T-helper 2 cell (primary cell): ENCODE measurements at places on chromosomes 16 and 17.

GRCh38 chr17:8089728-8090127, 2.2 kb upstream of the ALOX12B start:
- no peak for DNase-seq

- DNase-seq, result no peak
Observed at GRCh38 chr16:65789161-65789945, 577.1 kb upstream of the CDH5 start.

- DNase-seq, result no peak
Observed at GRCh38 chr16:63774302-63774701, 1347.6 kb downstream of the CDH11 start.

DNA sequence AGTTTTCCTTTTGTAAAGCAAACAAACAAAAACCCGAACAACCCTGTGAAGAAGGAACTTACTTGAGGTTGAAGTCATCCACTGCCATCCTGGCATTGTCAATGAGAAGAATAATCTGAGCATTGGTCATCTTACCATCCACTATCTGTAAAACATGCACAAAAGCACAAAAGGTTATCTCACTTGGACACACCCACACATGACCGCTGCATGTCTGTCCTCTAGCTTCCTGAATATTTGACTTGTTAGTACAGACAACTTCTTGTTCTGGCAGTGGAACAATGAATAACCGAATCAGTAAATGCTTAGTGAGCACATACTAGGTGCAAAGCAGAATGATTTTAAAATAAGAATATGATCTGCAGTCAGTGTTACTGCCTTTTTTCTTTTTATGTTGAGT, 6.1 kb downstream of the KRT23 start:
- no peak for DNase-seq

- DNase-seq, result no peak
Observed at GRCh38 chr17:40938981-40939380, 1.5 kb upstream of the KRT23 start.

DNA sequence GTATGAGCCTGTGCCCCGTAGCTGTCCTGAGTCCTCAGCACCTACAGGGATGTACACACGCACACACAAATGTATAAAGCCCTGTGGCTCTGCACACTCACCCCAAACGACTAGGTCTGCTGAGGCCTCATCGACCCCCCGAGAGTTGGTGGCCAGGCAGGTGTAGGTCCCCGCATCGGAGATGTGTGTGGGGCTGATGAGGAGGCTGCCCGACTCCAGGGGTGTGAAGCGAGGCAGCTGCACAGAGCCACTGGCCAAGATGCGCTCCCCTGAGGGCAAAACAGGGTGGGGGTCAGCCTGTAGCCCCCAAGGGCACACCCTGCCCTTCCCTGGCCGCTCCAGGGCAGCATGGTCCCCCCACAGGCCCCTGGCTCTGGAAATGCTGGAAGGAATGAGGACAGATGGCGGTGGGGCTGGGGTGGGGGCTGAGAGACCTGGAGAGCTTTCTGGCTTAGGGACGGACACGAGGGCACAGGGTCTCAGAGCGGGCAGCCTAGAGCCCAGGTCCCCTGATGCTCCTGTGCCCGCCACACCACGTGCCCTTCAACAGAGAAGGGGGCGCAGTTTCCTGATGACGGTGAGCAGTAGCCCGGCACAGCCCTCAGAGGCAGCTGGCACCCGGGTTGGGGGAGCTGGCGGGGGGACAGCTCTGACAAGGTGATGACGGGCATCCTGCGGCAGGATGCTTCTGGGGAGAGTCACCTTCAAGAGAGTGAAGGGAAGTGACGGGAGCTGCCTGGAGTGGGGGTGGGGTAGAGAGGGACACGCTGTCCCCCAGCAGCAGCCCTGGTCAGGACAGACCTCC, 119.8 kb upstream of the CDC42EP4 start:
- DNase-seq, result no peak

DNA sequence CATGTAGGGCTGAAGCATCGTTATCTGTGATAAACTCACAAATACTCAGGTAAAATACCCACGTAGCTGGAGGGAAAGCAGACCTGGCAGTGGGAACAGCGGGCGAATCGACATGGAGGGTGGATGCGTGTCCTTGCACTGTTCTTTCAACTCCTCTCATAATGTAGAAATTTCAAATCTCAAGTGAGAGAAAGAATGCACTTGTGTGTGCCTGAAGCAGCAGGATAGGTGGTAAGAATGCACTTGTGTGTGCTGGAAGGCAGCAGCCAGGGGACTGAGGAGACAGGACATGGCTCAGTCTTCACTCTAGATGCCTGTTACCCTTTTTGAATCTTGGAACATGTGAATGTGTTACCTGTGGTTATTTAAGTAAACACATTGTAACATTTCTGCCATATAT, 10.4 kb downstream of the IFT140 start:
- no peak for DNase-seq

DNA sequence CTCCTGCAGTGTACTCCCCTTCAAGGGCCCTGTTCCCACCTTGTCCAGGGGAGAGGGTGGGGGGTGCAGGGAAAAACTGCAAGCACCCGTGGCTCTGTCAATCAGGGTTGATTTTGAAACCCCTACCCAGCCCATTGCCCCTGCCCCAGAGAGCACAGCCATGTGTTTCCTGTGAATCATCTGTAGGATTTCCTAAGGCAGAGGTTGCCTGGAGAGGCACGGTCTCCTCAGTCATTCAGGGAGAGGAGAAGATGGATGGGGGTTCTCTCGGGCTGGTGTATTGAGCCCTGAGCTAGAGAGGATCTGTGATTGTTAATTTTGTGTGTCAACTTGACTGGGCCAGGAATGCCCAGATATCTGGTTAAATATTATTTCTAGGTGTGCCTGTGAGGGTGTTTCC, 3.5 kb upstream of the AGRP start:
- no peak for DNase-seq

GRCh38 chr16:27319257-27319965, 5.6 kb downstream of the IL4R start:
- no peak for DNase-seq

GRCh38 chr17:44095388-44095646, 24.8 kb downstream of the G6PC3 start:
- no peak for DNase-seq

GRCh38 chr17:44652727-44653126, 3.5 kb upstream of the MEIOC start:
- DNase-seq, result no peak

- no peak for DNase-seq
Observed at GRCh38 chr17:41844971-41845370, 7.3 kb downstream of the KLHL10 start.

DNA sequence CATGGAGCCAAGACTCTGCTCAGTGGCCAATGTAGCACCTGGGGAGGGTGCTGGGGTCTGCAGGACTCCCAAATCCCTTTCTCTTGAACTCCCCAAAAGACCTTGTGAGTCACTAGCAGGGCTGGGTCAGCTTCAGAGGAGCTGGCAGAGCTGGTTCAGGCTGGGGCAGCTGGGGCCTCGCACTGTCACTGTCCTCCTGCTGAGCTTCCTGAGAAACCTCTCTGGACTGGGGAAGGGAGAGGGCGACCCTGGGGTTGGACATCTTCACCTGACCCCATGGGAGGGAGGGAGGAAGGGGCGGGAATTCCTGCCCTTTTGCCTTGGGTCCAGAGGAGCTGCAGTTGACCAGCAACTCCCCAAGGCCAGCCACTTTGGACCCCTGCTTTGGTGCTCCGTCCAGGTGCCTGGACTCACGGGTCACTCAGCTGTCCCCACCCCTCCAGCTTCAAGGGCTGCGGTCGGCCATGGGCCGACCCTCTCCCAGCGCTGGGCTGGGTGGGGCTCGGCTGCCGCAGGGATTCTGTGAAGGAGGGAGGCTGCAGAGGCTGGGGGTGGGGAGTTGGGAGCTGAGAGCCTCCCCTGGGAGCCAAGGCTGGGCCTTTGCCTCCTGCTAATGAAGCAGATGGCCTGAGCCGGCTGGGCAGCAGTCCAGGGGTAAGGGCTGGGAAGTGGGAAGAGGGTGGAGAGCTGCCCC, 9.2 kb downstream of the FMNL1 start:
- DNase-seq, result no peak

DNA sequence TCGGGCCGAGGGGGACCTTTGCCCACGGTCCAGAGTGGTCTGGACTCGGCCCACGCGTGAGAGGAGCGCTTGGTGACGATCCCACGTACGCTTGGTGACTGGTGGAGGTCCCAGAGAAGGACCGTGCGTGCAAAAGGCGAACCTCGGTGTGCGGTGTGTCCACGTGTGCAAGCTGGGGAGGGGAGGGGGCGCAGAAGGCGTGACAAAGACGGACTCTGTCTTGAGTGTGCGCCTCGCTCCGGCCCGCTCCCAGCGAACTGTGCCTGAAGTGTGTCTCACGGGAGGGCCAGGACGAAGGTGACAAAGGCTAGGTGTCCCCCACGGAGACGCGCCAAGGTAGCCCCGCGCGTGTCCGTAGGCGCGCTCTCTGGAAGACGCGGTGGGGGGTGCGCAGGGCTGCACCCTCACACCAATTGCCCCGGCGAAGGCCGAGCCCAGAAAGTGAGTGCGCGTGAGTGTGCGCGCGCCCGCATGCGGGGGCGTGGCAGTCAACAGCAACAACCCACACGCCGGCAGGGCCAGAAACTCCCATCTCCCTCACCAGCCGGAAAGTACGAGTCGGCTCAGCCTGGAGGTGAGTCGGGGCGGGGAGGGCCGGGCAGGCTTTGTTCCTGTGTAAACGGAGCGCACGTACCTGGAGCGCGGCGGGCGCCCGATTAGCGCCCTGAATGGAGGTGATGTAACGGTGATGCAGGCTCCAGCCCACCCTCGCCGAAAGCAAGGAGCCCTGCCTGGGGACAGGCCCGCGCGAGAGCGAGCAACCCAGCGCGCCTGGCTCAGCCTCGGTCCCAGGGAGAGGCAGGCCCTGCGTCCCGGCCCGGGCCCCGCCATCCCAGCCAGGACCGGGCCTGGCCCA, at the start of gene GPRC5C:
Gene GPRC5C, plus strand, starts transcription at position 521 of the 856 bp plus-strand sequence. CDS start 7,689 bp downstream, outside the sequence.
- DNase-seq, result no peak

GRCh38 chr16:11395008-11395948, 50.0 kb downstream of the RMI2 start:
- DNase-seq, result no peak

DNA sequence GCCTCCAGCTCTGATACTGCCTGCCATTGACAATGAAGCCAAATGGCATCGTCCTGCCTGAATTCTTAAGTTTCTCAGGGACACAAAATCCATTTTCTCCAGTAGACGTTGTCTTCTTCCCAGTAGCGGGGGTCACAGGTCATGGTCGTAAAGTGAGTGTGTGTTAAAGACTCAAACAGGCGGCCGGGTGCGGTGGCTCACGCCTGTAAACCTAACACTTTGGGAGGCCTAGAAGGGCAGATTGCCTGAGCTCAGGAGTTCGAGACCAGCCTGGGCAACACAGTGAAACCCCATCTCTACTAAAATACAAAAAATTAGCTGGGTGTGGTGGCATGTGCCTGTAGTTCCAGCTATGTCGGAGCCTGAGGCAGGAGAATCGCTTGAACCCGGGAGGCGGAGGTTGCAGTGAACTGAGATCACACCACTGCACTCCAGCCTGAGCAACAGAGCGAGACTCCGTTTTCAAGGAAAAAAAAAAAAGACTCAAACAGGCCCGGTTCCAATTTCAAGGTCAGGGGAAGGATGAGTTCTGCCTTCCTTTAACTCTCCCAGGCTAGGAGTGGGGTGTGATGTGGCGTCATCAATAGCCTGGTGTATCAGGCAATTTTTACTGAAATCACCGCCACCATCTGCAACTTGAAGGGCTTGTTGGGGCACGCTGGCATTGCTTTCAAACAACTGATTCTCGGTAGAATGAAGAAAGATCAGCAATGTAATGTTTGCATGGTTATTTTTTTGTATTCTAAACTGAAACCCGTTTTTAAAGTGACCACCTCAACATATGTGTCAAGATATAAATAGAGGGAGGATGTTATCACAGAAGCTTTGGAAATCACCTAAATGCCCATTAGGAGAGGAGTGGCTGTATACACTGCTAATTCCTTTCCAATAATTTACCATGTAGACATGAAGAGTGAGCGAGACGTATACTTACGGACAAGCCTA, 91.0 kb downstream of the WSCD1 start:
- DNase-seq, result no peak

DNA sequence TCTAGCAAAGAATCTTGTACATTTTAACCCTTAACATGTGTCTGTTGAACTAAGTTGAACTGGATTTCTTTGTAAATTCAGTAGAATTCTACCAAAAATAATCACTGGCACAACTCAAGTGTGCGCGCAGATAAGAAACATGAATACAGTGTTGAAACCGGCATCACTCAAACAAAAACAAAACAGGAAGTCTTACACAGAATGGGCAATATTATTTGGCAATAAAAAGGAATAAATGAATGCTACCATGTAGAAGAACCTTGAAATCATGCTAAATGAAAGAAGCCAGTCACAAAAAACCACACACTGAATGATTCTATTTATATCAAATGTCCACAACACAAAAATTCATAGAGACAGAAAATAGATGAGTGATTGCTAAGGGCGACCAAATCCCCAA, 102.9 kb upstream of the ZFHX3 start:
- DNase-seq, result no peak

DNA sequence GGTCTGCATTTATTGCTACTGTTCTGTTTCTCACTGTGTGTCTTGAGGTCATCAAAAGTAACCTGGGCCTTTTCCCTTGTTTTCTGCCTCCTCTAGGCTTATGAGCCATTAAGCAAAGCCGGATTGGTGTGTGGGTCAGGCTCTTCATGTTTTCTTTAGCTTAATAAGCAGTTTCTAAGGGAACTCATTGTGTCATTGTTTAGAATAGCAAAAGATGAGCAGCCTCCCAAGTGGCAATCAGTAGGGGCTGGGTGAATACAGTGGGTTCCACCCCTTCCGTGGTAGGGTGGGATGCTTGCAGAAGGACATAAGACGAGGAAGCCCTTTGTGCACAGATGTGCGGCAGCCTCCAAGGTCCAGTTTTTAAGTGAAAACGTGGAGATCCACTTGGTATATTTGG, 34.5 kb downstream of the ABCC1 start:
- DNase-seq, result no peak

DNA sequence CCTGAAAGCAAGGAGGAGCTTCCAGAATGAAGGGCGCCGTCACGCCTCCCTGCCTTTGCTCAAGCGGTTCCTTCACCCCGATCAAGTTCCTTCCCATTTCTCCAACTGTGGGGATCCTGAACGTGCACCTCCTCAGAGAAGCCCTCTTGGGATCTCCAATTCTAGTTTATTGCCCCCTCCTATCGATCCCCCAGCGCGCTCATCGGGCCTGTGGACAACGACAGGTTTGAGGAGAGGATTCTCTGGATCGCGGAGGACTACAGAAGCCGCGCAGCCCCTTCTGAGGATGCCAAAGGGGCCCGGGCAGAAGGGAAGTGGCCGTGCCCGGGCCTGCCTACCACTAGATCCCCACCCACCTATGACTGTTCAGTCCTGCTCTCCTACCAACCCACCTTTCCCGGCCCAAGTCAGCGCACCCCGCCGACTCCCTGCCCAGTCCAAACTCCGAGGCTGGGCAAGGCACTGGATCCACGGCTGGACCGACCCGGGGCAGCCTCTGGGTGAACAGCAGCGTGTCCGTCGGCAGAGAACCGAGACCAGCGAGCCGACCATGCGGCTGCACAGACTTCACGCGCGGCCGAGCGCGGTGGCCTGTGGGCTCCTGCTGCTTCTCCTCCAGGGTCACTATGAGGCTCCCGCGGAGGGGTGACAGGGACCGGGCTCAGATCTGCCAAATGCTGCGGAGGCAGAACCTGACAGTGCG, 12.8 kb upstream of the CES3 start:
- DNase-seq, result no peak

- DNase-seq, result no peak
Observed at GRCh38 chr17:29732209-29732608, 109.5 kb upstream of the CORO6 start.

- DNase-seq, result no peak
Observed at GRCh38 chr17:40699853-40700252, 3.7 kb downstream of the KRT24 start.
